ENCODE measurements at places on chromosomes 1 and 21.

GRCh38 chr1:29392036-29392435 is 155.7 kb downstream of the PTPRU start:
- DNase-seq, result no peak

GRCh38 chr1:97412166-97412565 is 508.7 kb downstream of the DPYD start:
- no peak for DNase-seq

- DNase-seq, result no peak
These were observed 18.2 kb downstream of the RRP15 start for GRCh38 chr1:218303176-218303879.

DNA sequence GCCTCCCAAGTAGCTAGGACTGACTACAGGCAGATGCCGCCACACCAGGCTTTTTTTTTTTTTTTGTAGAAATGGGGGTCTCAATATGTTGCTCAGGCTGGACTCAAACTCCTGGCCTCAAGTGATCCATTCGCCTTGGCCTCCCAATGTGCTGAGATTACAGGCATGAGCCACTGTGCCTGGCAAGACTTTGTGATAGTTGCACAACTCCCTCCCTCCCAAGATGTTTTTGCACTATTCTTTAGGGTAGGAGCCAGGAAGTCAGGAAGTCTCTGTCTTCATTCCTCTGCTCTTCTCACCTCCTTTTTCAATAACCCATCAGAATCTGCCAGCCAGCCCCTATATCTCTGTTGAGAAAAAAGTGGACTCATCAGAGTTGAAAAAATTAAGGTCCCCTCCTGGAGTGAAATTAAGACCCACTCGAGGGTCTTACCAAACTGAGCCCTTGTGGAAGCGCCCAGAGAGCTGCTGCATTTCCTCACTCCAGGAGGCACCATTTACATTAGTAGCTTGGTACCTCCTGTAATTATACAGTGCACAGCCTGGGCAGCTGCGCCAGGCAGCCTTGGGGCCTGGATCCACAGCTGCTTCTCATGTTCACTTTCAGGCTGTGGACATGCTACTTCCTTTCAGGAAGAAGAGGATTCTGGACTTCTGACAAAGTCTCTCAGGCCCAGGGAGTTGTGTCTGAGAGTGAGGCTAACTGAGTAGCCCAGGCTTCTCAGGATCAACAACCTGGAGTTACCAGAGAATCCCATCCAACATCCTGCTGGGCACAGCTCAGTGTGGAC is 24.0 kb downstream of the TCEA3 start:
- no peak for DNase-seq

DNA sequence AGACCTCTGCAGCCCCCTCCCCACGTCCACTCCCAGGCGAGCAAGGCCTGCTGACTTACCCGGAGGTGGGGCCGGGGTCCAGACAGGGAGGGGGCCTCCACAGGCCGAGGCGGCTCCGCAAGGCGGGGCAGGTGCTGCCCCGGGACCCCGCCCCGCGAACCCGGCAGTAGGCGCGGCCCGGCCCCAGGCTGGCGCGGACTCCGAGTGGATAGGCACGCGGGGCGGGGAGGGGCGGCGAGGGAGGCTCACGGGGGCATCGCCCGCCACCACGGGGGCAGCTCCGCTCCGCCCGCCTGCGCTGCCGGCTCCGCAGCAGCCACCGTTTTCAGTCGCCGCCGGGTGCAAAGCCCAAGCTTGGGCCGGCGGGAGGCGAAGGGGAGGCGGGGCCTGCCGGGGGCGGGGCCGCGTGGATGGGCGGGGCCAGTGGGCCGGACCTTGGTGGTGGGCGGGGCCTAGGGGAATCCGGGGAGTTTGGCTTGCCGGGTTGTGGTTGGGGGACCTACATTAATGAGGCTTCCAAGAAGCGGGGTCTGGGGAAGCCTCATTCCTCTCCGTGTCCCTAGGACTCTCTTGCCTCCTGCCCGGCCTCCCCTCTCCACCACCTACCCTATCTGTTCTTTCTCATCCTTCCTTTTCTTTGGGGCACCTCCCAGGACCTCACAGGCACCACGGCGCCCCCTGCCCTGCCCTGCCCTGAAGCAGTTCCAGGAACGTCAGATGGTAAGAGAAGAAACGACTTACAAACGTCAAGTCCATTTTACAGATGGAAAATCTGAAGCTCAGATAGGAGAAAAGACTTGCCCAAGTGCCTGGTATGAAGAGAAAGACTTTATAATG is at the start of gene RIMS3:
Gene RIMS3 (minus strand): TSS at position 348 of the 837 bp plus-strand sequence. CDS start 23,757 bp downstream, outside the sequence.
- DNase-seq, result peak; percentile 81

DNA sequence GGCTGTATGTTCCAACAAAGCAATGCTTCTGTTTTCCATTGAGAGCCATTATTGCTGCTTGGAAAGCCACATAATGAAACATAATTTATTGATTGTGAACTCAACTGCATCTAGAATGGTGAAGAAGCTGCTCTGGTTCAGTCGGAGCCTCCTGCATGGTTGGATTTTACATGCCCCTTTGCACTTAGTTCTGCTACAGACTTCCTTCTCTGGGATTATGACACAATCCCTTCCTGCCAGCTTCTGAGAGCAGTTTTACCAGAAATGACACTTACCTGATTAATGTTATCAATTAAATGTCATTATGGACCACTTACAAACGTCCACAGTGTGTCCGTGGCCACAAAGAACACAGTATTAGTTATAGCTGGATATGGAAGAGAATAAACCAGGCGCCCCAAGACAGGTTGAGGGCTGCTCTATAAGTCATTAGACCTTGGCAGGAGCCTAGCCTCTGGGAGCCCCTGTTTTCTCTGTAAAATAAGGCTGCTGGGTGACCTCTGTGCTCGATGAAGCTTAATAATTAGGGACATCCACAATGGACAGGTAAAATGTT is 7.0 kb upstream of the CD58 start:
- no peak for DNase-seq

- DNase-seq, result no peak
These were observed 6.2 kb upstream of the KCNA10 start for GRCh38 chr1:110525249-110525595.

DNA sequence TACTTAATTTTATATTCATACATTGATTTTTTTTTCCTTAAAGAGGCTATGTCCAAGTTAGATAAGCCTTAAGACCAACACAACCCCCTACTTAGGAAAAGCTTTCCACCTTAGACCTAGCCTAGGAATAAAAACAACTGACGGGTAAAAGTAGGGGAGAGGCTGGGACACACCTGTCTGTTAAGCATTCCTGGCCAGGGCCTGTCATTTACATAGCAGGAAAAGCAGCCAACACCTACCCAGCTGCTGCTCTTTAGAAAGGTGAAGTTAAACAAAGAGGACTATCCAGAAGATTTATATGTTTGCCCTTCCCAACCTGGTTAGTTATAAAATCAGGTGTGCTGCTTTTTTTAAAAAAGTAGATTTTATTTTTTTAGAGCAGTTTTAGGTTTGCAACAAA is 29.1 kb upstream of the SAMD13 start:
- no peak for DNase-seq

- no peak for DNase-seq
These were observed 55.1 kb downstream of the DISP3 start for GRCh38 chr1:11533790-11534787.

DNA sequence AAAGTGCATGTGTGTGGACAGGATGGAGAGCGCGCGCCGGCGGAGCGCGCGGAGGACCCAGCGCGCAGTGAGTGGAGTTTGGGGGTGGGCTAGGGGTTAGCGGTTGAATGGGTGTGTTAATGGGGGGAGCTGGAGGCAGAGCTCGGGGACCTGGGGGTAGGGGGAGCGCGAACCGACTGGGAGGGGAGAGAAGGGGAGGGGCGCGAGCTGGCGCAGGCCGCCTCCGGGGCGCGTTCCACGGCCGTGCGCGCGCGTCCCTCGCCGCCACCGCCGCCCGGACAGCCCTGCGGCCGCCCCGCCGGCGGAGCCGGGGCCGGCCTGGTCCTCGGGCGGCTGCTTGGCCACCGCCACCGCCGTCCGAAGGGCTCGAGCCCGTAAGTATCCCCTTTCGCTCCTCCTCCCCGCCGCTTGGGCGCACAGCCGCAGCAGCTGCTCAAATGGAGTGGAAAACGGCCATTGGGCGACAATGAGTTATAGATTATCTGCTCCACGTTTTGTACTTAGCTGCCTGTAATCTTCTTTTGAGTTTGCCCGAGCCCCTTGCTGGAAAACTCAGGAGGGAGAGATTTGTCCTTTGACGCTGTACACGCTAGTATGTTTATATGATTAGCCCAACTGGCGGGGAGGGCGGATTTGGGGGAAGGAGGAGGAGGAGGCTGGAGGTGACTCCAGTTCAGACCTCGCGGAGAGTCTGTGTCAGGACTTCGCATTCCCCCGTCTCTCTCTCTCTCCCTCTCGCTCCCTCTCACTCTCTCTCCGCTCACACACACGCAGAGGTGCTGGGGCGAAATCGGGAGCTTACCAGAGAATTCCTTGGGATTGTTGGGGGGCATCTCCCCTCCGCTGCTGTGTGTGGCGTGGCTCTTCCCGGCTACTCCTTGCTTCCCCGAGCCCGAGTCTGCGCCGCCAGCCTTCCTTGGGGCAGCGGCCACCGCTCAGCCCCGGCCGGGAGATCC is at the start of gene ADGRL2:
Gene ADGRL2 (plus strand): TSS at position 240 of the 956 bp plus-strand sequence. CDS start 36,051 bp downstream, outside the sequence.
- no peak for DNase-seq

DNA sequence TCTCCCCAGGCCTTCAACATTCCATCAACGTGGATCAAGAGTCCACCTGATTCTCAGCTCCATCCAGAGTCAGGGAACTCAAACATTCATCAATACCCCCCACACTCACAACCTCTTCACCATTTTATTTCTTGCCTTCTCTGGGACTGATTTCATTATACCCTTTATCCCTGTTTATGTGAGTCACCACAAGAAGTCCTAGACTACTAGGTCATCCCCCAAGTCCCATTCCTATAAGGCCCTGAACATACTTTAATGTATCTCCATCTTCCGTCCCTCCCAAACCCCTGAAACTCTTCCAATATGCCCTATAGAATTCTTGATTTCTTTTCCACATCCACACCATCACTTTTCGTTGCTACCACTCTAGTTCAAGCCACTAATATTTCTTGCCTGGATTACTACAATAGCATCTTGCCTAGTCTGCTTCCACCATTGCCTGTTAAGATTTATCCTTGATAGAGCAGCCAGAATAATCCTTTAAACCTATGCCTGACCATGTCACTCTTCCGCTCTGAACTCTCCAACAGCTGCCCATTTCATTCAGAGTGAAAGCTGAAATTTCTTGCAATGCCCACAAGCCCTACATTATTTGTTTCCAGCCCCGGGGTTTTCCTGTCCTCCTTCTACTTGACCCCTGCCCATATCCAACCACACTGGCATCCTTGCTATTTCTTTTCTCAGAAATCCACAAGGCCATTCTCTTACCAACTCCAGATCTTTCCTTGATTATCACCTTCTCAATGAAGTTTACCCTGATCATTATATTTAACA is 9.4 kb upstream of the SAMD13 start:
- no peak for DNase-seq

DNA sequence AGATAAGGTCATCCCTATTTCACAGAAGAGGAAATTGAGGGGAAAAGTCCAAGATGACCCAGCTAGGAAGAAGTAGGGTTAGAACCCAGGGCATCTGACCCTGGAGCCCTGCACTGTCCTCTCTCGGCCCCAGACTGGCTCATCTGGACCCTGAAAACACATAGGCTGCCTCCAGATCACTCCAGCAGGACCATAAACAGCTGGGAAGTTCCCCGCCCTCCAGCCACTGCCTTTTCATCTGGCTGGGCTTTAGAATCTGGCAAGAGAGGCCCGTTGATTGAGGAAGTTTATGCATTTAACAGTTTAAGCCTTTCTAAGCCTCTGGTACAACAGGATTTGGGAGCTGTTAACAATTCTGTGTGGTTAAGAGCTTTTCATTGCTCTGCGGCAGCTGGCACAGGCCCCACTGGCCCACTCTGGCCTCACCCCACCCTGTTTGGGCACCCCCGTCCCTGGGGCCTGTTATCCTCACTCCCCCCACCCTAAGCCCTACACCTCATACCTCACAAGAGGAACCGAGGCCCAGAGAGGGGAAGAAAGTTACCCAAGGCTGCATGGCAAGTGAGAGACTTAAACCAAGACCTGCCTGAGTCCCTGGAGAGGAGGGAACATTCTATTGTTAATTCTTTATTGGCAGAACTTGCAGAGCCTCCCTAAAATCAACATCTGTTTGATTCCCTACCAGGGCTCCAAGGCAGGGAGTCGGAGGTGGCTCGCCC is 84.2 kb downstream of the EPHB2 start:
- DNase-seq, result no peak

DNA sequence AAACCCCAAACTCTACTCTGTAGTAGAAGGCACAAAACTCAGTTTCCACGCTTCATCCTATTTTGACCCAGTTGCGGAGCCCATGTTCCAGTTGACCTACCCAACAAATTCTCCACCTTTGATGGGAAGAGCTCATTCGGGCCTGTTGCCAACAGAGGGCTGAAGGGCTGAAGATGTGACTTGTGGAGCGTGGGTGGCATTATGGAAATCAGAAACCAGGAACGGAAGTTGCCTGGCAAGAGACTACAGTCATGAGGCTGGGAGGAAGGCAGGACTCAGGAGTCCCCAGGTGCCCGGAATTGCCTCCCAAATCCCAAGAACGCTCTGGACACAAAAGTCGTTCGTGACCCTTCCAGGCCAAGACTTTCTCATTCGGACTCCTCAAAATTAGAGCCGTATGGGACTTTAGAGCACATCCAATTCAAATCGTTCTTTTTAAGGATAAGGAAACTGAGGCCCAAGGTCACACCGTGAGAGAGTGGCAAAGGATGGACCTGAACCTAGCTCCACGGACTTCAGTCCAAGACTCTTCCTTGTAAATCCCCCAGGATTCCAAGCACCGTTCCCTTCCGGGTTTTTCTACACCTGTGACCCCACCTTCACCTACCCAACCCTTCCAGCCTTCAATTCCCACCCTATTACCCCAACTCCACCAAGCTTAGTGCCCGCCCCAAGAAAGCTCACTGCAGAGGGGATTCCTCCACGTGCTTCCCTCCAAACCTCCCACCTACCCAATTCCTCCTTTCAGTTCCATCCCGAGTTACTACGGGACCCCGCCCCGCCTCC is 739 bp downstream of the SMG5 start:
- no peak for DNase-seq

GRCh38 chr1:60904099-60904851 is 178.1 kb upstream of the NFIA start:
- no peak for DNase-seq

- DNase-seq, result no peak
These were observed 659 bp downstream of the FAF1 start for GRCh38 chr1:50959303-50959912.

GRCh38 chr1:151686561-151686960 is 30.0 kb downstream of the CELF3 start:
- no peak for DNase-seq

- DNase-seq, result no peak
These were observed 354.1 kb upstream of the C1orf87 start for GRCh38 chr1:60427701-60428100.

- DNase-seq, result peak; percentile 84
These were observed at the start of gene RUNX3 for GRCh38 chr1:24930260-24931145. Gene RUNX3, minus strand, starts transcription at chr1:24930276. Its CDS starts 408 bp downstream, at chr1:24929868.

- no peak for DNase-seq
These were observed 22.7 kb upstream of the SFT2D2 start for GRCh38 chr1:168202941-168203654.

DNA sequence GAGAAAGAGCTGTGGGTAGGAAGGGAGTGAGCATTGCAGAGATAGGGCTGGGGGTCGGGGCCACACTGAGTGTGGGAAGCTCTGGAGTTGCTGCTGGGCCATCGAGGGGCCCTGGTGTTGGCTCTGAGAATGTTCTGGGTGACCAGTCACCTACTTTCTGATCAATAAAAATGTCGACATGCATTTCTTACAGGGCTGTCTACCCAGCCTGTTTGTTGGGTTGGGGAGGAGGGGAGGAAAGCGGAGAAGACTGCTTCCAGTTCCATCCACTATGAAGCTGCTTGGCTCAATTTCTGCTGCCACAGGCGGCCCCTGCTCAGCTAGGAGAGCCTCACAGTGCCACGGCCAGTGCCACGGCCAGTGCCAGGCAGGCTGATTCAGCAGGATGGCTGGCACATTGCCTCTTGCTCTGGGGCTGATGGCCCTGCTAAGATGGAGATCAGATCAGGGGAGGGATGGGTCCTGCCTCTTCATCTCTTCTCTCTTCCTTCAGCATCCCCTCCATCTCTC is 3.0 kb upstream of the PADI3 start:
- DNase-seq, result no peak
